ENCODE measurements at places on chromosomes 7 and 10. TPM values are rescaled to one million over a fixed set of nuclear protein-coding genes. Genes with fewer than 3 reads are reported as not detected.

The HOXA2 gene
- total RNA-seq = 0.12 TPM

The FMC1 gene
- 37.6 TPM for total RNA-seq

The SYT15B gene
- 1.8 TPM for total RNA-seq

The HOXA3 gene
- total RNA-seq = 0.72 TPM

DNA sequence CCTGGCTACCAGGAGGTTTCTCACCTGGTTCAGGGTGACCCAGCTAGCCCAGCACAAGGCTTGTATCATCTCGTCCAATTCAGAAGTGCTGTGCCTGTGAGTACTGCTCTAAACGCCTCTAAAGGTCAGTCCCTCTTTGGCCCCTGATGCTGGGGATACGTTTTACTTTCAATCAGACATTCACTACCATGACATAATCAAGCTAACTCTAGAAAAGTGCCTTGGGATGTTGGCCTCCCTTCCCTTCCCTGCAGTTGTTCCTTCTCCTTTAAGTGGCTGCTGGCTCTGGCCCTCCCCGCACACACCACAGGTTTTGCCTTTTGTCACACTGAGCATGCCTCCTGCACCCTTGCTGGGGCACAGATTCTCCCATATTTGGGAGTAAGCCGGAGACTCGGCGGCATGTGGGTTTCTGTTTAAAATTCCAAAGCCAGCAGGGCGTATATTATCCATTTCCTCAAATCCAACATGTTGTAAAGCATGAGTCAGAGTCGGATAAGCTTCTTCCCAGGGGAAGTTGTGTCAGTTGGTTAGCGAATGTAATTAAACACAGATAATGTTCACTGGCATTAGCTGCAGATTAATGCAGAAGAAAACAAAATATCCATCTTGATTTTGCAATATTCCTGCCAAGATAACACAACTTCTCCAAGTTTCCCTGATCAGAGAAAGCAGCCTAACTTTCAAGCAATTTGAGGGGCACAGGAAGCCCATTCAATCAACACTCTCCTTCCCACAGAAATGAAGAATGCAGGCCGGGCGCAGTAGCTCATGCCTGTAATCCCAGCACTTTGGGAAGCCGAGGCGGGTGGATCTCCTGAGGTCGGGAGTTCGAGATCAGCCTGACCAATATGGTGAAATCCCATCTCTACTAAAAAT lies 31.8 kb upstream of the VCL start:
- peak; percentile 78 for DNase-seq

The GIMAP4 gene
- 40.2 TPM for total RNA-seq

The ANK3 gene
- total RNA-seq = 188 TPM

DNA sequence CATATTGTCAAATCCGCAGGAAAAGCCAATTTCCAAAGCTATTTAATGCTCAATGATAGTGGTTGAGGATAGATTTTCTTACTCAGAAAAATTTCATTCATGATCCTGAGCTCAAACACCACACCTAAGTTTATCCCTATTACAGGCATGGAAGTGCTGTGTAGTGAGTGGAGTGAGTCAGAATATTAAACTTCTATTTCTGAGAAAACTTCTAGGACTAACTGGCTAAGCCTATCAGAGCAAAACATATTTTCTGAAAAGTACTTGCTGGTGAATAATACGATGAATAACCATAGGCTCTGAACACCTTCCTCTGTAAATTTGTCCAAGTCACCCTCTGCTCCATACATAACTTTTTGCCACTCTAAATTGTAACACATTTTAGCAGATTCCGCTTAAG lies 221.5 kb downstream of the SUGCT start:
- no peak for DNase-seq

The ANKRD26 gene
- total RNA-seq = 12.3 TPM

DNA sequence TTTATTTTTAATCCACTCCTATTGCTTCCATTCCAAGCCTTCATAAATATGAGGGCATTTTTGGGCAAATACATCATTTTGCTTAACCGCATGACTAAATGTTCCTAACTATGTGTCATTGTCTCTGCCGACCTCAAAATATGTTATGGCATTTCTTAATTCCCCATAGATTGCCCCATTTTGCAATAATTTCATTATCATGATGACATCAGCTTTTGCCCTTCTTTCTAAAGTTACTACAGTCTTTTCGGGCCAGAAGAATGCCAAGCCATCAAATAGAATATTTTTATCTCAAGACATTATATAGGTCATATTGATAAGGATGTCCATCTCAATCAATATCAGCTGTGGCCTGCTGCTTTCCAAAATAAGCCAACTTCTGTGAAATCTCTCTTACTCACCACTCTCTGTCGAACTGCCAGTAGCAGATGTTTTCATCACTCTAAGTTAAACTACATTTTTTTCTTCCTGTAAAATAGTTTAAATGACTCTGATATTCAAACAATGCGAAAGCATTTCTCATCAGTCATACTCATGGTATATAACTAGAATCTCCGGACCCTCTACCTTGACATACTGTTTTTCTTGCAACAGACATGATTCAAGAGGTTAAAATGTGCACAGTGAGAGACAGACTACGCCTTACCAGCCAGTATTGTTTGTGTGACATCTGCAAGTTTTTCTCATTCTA lies 1254.6 kb upstream of the CELF2 start:
- DNase-seq = no peak

The CACUL1 gene
- 28.5 TPM for total RNA-seq

DNA sequence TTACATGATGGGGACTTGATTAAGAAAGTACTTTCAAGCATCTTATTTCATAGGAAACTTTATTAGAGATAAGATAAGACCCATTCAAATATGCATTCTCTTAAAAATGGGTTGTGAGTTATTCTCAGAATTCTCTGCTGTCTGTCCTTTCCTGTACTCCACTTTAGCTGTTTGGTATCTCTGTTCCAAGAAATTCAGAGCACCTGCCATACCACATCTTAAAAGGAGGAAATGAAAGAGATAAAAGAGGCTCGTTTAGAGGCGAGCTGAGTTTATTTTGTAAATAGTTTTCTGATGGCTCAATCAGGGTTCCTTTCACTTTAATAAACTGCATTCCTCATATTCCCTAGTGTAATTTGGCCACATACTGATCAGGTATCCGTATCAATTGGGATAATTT lies 87.2 kb downstream of the MDFIC start:
- no peak for DNase-seq

- DNase-seq = no peak
These were observed 336.3 kb upstream of the MAGI2 start for GRCh38 chr7:79789584-79790345.

The LEP gene
- 0.42 TPM for total RNA-seq

DNA sequence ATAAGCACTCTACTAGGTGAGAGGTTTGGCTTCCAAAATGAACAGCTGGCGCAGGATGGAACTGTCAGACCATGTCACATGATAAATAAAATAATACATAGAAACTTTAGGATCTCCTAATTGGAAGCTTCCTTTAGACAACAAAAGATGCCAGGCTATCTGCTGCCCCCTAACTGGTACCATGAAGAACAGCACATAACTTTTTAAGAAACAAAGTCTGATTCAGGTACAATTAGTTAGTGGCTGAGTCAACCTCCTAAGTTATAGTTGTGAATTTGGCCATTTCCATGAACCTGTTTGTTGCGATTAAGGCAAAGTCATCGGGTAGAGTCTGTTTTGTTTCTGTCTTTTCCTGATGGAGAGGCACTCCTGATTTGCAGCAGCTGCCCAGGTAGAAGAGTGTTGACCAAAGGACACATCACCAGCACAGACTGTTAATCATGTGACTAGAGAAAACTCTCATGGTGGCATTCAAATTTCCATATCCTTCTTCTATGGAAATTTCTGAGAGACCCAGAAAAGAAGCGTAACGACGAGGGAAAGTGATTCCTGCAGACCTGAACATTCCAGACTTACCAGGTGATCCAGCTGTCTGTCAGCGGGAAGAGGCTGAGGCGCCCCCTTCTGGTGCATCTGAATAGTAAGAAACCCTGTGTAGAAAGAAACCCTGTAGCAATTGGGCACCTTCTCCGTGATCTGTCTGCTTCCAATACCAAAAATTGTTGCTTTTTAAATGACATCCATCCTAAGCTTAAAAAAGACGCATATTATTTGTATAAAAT lies 8.6 kb upstream of the INHBA start:
- peak; percentile 36 for DNase-seq

GRCh38 chr7:130273081-130273932 lies 6.6 kb downstream of the CPA2 start:
- no peak for DNase-seq

GRCh38 chr7:37759526-37759925 lies 76.0 kb downstream of the GPR141 start:
- DNase-seq = no peak

- no peak for DNase-seq
These were observed 34.8 kb upstream of the MKI67 start for GRCh38 chr10:128161031-128161430.

- no peak for DNase-seq
These were observed 55.5 kb upstream of the CCNJ start for GRCh38 chr10:95987685-95988426.

DNA sequence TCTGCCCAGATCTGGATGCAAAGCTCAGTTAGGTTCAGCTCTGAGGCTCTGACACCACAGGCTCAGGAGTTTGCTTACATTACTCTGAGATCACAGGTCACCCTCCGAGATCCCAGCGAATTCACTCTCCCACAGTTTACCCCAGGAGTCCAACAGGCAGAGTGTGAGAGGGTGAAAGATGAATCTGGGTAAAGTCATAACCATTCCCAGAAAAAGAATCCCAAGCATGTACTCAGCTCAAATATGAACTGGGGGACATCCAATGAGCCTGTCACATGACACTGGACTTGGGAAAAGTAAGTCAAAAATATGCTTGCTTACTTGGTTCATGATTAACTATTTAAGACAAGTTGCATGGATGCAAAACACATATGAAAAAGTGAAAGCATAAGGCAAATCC lies 110.3 kb upstream of the ARID5B start:
- no peak for DNase-seq

DNA sequence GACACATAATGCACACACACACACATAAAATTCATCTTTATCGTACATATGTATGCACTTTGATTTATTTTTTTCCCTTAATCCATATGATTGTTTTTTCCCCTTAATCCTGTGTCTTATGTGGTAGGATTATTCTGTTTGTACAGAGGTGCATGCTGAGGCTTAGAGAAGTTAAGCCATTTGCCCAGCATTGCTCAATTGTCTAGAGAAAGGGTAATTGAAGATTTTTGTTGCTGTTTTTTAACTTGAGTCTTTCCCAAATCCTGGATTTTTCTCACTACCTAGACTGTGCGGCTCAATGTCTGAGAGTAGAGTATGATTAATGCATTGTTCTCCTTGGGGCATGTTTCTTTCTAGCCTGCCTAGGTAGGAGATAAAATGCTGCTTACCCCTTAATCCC lies 35.0 kb downstream of the WBP1L start:
- DNase-seq = no peak

DNA sequence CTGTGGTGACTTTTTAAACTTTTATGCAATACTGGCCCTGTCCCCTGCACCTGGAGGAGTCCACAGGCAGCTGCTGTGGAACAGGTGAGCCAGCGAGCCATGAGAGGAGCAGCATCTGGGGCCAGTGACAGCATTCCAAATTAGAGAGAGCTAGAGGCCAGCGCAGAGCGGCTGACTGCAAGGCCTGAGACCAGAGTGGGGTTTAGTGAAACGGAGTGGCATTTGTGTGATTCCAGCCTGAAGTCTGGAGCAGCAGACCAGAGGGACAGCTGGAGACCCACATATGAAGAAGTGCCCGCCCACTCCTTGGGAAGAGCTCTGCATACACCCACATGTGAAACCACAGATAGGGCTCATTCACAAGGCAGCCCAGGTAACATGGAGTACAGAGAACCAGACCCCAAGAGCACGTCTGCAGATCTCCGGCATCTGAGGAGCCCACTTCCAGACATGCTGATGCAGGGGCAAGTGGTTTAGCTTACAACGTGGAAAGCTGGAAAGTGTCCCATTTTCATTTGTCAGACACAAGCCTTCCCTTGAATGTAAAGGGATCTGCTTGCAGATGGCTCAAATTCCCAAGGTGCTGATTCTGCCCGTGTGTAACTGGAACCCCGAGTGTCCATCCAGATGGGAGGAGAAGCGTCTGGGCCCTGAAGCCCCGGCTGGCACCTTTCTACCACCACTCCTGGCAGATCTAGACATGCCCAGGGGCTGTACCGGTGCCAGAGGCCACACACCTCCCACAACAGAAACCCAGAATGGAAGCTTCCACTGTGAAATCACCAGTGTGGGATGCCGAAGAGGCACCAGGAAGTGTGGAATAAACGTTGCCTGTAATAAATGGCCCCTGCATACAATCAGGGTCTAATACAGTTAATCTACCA lies 256.0 kb upstream of the TCERG1L start:
- no peak for DNase-seq
